NCI-H345 (cell line): ENCODE measurements at places on chromosomes 6 and 20.

DNA sequence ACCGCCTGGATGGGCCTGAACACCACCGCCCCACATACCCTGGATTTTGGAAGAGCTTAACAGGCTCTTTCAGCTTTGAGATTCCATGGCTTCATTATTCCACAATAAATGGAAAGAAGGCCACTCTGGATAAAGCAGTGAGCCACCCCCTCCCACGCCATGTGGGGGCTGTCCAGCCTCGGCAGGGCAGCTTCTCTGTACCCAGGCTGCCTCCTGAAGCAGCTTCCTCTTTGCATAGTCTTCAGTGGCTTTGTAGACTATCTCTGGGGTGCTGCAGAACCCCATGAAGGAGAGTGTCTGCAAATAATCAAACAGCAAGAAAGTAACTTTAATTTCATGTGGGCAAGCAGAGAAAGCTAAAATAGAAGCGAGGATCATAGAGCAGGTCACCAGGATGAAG lies 96.6 kb upstream of the NXT1 start:
- DNase-seq, result no peak

DNA sequence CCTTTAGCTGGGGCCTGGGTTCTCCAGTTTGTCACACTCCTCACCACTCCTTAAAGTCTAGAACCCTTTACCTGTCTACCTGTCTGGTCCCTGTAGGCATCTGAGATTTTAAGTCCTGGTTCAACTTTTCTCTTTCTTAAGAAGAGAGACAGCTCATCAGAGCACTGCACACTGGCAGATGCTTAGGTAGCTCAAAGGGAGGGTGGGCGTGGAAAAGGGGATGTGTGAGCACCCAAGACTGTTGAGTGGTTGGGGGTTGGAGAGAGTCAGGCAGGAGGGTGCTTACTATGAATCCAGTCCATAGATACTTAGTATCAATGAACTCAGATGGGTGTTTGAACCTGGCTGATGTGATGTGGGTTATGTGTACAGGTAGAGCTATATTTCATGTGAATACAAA lies 6.6 kb upstream of the KCNG1 start:
- DNase-seq, result no peak

DNA sequence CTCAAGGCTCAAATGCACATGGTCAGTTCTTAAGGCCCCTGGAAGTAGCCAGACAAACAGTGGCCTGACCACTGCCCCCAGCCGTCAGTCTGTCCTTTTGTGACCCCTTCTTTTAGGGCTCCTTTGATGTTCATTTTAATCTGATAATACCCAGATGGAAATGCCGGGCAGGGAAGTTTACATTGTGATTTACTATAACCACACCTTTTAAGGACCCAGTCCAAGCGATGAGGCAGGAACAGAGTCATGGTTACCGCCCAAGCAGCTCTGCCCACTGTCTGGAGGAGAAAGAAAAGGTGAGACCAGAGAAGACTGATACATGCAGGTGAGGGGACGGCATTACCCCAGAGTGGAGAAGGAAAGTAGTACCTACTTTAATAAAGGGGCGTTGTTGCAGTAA lies 110.6 kb downstream of the PLEKHG1 start:
- no peak for DNase-seq

DNA sequence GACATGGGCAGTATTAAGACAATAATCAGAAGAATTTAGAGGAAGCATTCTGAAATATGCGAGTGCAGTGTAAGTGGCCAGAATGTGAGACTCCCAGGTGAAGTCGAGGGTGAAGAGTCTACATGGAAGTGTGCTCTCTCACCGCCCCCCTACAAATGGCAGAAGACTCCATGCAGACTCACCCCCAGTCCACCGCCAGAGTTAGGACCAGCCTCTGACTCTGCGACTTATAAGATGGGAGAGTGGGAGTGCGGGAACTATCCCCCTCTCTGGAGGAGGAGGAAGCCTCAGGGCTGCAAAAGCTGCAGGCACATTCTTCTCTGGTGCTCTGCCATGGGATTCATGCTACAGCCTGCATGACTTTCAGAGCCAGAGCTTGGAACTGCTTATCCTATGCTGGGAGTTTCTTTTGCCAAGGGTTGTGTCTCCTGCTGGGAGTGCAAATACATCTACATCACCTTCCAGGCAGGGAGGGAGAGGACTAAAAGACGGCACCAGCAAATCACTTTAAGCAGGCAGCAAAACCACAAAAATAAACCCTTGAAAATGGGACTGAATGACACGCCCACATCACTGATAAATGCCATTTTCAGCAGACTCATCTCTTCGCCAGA lies 206.7 kb upstream of the SULF2 start:
- peak; percentile 94 for DNase-seq

- DNase-seq, result no peak
Measured at GRCh38 chr6:43746613-43747102, 23.4 kb upstream of the VEGFA start.

DNA sequence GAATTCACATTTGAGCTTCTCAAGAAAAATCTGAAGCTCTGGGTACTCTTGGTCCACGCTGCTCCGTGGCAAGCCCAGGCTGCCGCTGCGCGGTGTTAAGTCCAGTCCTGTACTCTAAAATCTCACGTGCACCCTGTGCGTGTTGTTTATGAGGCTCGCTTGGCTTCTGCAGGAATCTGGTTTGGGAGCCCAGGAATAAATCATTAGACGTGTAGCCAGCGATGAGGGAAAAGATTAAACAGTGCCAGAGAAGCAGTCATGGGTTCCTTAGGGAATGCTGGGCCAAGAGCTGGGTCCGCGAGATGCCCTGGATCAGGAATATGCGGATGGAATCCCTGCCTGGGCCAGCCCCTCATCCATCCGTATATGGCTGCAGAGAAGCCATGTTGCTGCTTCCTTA lies 87.3 kb downstream of the KCNB1 start:
- DNase-seq, result no peak

- DNase-seq, result no peak
Measured at GRCh38 chr20:43560974-43561373, 2.1 kb downstream of the SGK2 start.

- no peak for DNase-seq
Measured at GRCh38 chr6:150991487-150991886, 126.0 kb downstream of the MTHFD1L start.

DNA sequence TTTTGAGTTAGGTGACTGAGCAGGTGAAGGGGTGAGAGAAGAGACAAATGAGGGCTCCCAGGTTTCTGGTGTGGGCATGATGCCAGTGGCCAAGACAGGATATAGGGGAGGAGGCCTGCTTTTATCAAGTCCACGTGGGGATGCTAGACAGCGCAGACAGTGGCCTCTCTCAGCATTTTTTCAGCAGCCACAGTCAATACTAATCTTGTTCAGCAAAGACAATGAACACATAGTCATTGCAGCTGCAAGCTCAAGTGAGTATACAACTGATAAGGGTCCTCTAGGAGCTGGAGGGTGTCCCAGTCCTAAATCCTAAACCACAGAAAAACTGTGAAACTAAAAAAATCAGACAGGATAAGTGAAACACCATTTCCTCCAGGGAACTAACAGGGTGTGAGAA lies 48.6 kb downstream of the UQCC1 start:
- DNase-seq, result peak; percentile 68

GRCh38 chr6:136696238-136696637 lies 96.0 kb downstream of the MAP3K5 start:
- no peak for DNase-seq

- peak; percentile 9 for DNase-seq
Measured at GRCh38 chr6:137927777-137928218, 60.7 kb downstream of the TNFAIP3 start.

GRCh38 chr20:57024849-57025248 lies 241.6 kb downstream of the BMP7 start:
- DNase-seq, result no peak

DNA sequence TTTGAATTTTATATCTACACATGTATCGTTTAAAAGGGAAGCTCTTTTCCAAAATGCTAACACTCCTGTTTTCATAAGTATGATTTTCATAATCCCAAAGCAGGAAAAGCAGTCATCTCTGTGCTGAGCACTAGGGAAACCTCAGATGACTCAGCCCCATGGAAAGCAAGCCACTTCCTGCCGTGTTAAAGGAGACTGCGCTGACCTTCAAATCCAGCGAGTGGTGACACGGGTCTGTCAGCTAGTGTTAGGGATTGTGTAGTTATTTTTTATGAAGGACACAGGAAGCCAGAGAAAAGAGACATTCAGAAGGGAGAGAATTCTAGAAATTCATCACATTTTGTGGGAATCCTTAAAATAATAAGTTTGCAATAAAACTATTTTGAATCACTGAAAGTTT lies 57.0 kb upstream of the CD93 start:
- DNase-seq, result no peak

GRCh38 chr6:131073577-131073976 lies 10.5 kb upstream of the EPB41L2 start:
- DNase-seq, result no peak

GRCh38 chr6:65707126-65707826 lies at the start of gene EYS:
Gene EYS, minus strand, starts transcription at chr6:65707226. Its CDS starts 211,816 bp downstream, at chr6:65495410.
- peak; percentile 34 for DNase-seq

DNA sequence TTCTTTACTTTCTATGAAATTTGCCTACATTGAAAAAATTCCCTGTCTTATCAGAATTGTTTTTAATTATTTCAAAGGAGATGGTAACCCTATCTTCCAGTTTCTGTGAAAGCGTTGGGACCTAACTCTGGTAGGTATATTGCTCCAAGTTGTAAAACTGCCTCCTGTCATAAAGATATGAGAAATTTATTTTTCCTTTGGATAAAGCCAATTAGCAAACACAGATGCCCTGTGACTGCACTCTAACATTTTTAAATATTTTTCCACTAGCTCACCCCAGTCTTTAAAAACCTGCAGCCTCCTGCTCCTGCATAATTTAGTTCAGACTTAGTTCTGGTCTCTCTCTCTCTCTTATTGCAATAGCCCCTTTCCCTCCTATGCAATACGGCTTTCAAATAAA lies 39.0 kb upstream of the CRISP1 start:
- DNase-seq, result no peak

GRCh38 chr20:24915892-24916291 lies 33.2 kb upstream of the CST7 start:
- DNase-seq, result no peak

- DNase-seq, result no peak
Measured at GRCh38 chr6:89237158-89237557, 20.0 kb upstream of the GABRR1 start.

GRCh38 chr6:139475241-139475640 lies 100.8 kb upstream of the CITED2 start:
- DNase-seq, result no peak

DNA sequence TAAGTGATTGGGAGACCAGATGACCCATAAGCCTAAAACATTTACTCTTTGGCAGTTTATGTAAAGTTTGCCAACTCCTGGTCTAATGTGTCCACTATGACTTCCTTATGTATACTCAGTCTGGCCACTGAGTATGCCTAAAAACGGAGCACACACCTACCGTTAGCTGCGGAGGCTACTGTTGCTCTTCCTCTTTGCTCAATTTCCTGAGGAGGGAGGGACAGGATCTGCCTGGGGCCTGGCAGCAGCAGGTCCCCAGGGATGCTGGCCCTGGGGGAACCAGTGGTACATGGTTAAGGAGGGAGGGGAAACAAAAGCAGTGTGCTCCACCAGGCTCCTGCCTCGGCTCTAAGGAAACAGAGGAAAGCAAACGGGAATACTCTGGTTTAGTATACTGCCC lies 113.5 kb downstream of the CDYL start:
- DNase-seq, result no peak

DNA sequence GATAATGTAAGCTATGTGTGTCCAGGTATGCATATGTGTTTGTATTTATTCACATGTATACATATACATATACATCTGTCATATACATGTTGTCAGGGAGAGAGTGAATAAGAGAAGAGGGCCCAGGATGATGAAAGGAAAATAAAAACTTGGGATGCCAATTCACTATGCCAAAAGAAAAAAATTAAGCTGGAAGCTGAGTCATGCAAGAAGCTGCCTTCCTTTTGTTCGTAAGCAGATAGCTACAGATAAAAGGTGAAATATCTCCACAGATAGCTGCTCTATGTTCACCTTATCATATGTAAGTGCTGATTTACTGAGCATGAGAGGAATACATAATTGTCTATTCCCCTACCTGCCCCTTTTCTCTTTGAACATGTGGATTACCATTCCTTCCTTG lies 579.9 kb downstream of the EPM2A start:
- DNase-seq, result no peak

DNA sequence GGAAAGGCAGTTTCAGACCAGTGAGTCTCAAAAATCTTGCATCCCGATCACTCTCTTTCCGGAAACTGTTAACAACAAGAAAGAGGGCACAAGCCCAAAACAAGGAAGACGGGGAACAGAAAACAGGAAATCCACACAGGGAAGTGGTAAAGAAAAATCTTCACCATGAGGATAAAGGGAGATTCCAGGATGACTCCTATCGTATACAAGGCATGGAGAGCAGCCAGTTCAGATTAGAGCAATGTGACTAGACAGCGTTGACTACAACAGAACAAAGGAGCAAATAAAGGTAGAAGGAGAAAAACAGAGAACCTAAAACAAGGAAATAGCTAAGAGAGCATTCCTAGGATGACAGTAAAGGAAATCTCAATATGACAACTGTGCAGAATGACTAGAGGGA lies 26.5 kb downstream of the VNN1 start:
- no peak for DNase-seq

- DNase-seq, result no peak
Measured at GRCh38 chr6:130515306-130515705, 149.5 kb downstream of the TMEM200A start.

GRCh38 chr6:169288591-169288990 lies 34.9 kb upstream of the THBS2 start:
- DNase-seq, result no peak

GRCh38 chr20:62211216-62211615 lies 8.9 kb downstream of the HRH3 start:
- DNase-seq, result no peak

DNA sequence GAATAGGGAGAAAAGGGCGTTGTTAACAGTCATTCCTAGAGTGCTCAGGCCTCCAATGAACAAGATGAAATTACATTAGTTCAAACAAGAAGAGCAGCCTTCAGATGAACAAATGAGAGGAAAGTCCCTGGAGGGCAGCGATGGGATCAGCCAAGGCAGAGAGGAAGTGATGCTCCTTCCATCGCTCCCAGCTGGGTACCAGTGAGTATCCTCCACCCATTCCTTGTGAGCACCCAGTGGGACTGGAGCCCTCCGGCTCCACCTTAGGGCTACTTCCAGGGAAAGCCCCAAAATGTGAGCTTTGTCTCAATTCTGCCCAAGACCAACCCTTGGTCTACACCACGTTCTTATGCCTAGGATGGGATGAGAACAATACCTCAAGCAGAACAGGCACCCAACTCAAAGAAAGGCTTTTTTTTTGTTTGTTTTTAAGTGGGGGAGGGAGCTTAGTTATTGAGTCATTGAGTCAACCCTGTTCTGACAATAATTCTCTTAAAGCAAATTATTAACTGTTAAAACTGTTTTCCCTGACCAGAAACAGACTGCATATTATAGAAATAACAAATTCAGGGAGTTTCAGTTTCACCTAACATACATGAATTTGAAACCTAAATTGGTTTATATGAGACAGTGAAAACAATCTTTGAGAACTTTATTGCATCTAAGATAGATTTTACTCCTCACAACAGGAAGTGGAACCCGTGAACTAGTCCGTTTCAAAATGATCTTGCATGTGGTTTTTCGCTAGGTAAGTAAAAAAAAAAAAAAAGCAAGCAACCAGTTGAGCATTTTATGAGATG lies 106.9 kb downstream of the IPCEF1 start:
- DNase-seq, result no peak

GRCh38 chr6:106783640-106784566 lies 154.5 kb downstream of the QRSL1 start:
- DNase-seq, result no peak

GRCh38 chr6:144063246-144063743 lies 32.1 kb downstream of the SF3B5 start:
- DNase-seq, result peak; percentile 66
